ENCODE measurements at places on chromosomes 1 and 21.

GRCh38 chr1:7893529-7894180 lies 40.8 kb upstream of the UTS2 start:
- DNase-seq, result no peak

GRCh38 chr21:44840771-44841170 lies 22.9 kb upstream of the SUMO3 start:
- no peak for DNase-seq

- no peak for DNase-seq
Observed at GRCh38 chr1:9561429-9561828, 22.2 kb downstream of the SLC25A33 start.

GRCh38 chr1:177476676-177477075 lies 305.9 kb downstream of the BRINP2 start:
- no peak for DNase-seq

DNA sequence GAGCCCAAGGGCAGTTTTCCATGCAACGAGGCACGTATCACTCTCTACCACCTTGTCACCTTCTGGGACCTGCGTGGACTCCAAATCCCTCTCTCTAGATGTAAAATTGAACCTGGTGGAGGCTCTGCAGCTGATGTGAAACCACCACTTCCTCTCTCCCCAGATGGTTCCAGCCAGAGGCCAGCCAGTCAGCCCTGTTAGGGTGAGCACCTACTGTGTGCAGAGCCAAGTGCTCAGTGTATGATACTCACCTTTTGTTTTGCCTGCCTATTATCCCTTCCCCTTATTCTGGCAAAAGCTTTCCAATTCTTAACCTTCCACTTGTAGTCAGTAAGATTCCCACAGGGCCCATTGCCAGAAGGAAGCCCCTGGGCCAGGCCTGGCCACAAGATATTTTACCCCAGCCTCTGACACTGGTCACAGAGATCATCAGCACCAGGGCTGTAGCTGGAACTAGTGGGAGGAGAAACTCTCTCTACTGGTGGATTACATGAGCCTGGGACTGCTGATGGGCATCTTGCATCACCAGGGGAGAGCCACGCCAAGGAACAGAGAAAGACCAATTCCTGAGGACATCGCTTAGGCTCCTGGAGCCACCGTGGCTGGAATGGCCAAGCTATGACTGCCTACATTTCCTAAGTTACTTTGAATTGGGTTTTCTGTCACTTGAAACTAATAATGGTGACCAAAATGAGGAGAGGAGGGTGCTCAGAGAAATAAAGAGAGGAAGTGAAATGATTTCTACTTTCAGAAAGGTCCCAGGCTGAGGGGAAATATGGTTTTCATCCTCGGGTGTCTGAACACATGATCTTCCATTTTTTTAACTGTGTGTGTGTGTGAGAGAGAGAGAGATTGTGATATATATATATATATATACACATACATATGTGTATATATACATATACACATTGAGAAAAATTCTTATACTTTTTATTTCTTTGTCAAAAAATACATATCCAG lies 26.6 kb upstream of the RD3 start:
- no peak for DNase-seq

DNA sequence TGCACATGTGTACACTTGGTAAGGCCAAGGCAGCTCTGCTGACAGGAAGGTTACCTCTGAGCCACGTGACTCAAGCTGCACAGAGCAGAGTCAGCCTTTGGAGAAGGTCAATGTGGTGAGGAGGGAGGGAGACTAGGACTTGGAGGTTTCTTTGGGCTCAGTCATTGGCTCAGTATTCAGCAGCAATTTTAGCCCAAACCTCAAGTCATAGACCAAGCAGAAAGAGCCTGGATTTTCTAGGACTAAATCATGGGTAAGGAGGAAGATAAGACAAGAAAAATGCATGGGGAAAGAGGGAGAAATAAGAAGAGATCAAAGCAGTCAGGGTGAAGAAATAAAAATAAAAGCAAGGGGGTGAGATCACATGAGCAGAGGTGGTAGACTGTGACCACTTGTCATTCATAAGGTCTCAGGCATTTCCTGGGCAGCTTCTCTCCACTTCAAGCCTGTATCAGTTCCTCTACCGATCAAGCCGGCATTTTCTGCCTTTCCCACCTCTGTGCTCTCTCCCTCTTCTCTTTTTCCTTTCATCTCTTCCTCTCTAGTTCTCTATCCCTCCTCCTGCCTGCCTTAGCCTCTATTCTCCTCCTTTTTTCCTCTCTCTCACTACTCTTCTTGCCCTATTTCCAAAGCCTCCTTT lies 51.7 kb upstream of the DUSP10 start:
- no peak for DNase-seq

DNA sequence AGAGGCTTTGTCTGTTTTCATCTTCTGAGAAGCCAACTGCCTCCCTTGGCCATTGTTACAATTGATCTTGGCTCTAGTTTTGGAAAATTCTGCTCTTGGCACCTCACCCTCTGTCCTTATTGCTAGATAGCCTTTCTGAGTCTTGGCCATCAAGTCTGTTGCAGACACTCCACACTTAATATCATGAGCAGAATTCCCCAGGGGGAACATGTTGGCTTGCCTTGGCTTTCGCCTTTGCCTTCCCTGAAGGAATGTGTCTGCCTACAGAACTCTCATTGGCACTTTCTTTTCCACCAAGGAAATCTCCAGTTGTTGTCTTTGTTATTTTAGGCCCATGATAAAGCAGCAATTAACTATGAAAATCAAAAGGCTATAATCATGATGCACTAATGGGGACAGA lies 42.7 kb upstream of the LDLRAP1 start:
- DNase-seq, result no peak

GRCh38 chr1:97050506-97050905 lies 328.9 kb downstream of the PTBP2 start:
- no peak for DNase-seq

DNA sequence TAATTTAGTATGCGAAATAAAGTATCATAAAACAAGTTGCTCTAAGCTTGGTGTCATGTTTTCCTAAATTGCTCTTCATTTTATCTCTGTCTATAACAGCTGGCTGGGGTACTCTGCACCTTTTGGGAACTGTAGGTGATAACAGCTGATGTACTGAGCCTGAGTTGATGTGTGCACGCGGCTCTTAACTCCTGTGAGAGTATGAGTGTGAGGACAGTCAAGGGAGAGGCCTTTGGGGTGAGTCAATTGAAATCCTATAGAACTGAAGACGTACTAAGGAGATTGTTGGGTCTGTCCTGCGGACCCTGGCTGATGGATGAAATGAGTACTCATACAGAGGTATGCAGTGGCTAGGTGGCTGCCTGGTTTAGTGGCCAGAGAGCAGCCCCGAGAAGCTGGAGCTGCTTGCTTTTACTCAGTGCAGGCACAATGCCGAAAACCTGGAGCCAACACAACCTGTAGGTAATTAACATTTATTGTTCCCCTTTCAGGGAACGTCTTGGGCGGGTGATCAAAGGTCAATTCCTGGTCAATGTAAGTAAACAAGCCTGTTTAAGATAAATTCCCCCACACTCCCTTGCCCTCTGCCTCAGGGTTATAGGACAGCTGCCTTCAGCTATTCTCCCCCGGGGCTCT lies 188.5 kb downstream of the PRDM2 start:
- DNase-seq, result no peak

DNA sequence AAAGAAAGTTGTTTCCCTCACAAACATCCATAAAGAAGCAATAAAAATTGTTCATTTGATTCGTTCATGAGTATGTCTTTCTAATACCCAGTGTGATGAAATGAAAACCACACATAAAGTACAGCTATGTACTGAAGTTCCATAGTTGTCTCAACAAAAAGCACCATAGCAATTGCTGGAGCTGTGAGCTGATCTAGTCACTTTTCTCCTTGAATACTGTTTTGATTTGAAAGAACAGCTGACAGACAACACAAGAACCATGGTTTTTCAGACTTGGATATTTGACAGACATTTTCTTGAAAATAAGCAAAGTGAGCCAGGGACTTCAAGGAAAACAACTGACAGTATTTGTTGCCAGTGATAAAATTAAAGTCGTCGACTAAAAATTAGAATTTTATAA lies 237.1 kb upstream of the PLD5 start:
- no peak for DNase-seq

- DNase-seq, result no peak
Observed at GRCh38 chr1:27074175-27074780, 61.6 kb upstream of the TENT5B start.

- DNase-seq, result no peak
Observed at GRCh38 chr1:226126824-226127569, 59.5 kb downstream of the ACBD3 start.

DNA sequence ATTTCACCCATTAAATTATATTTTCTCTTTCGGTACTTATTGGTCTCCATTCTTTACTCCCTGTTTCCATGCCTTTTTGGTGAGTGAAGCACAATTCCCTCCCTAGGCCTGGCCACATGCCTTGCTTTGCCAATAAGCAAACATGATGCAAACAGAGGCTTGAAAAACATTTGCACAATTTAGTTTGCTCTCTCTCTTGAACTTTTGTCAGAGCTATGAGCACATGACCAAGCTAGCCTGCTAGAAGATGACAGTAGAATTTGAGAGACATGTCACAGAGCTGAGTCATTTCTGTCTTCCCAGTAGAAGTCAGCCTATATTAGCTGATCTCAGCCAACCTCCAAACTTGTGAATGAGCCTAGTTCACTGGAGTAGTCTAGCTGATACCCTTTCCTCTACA lies 24.6 kb downstream of the ANGPTL3 start:
- DNase-seq, result no peak

- no peak for DNase-seq
Observed at GRCh38 chr21:37047079-37047478, 25.8 kb downstream of the PIGP start.

DNA sequence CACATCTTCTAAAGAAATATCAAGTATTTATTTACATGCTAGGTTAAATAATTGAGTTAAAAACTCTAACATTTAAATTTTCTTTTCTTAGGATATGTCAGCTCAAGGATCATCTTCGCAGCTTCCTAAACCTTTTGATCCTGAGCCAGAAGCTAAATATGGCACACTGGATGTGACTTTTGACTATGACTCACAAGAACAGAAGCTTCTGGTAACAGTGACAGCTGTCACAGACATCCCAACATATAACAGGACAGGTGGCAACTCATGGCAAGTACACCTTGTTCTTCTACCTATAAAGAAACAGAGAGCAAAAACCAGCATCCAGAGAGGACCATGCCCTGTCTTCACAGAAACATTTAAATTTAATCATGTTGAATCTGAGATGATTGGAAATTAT lies 132.7 kb upstream of the SERTAD4 start:
- no peak for DNase-seq

DNA sequence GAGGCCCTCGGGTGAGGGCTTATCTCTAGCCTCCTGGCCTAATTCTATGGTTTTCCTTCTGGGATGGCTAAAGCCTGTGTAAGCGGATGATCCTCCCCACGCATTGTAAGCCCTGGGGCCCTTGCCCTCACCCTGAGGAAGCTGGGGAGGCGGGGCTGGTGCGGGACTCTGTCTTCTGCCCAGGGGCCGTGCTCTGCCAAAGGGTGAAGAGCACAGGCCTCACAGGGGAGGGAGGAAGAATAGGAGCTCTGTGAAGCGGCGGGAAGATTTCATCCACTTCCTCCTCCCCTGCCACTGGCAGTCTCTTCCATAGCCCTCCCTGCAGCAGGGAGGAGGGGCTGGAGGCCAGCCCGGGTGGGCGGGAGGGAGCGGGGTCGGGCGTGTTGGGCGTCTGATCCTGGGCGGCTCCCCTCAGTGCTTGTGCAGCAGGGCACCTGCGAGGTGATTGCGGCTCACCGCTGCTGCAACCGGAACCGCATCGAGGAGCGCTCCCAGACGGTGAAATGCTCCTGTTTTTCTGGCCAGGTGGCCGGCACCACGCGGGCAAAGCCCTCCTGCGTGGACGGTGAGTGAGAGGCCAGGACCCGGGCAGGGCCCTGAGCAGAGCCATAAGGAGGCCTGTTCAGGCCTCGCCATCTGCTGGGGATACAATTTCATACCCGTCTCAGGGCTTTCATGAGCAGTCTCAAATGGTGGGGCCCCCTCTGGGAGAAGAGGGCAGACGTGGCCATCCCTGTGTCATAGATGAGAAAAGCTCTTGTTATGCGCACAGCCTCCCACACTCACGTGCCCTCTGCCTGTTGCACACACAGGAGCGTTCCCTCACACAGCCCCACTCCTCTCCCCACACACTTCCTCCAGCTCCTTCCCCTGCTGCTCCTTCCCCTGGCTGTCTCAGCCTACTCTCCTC lies 7.7 kb upstream of the PPM1J start:
- no peak for DNase-seq

DNA sequence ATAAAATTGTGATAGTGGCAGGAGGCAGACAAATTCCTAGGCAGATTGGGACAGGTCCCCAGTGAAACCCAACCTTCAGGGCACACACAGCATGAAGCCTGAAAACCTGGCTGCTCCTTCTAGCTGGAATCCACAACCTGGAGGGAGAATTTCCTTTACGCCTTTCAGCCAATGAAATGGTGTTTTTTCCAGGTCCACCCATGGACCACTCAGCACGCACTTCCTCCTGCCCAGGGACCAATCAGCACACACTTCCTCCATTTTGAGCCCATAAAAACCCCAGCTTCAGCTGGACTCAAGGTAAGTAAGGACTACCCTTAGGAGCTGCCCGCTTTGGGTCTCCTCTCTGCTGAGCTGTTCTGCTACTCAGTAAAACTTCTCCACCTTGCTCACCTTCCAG lies 120.1 kb downstream of the AKT3 start:
- no peak for DNase-seq

GRCh38 chr1:168683871-168684270 lies 45.1 kb downstream of the DPT start:
- DNase-seq, result no peak

- peak; percentile 59 for DNase-seq
Observed at GRCh38 chr1:6489799-6490180, 1.7 kb downstream of the PLEKHG5 start.

- DNase-seq, result peak; percentile 74
Observed at GRCh38 chr1:180154325-180155181, at the start of gene QSOX1. QSOX1 (plus strand) TSS chr1:180154869; CDS start chr1:180154908, 39 bp downstream.

DNA sequence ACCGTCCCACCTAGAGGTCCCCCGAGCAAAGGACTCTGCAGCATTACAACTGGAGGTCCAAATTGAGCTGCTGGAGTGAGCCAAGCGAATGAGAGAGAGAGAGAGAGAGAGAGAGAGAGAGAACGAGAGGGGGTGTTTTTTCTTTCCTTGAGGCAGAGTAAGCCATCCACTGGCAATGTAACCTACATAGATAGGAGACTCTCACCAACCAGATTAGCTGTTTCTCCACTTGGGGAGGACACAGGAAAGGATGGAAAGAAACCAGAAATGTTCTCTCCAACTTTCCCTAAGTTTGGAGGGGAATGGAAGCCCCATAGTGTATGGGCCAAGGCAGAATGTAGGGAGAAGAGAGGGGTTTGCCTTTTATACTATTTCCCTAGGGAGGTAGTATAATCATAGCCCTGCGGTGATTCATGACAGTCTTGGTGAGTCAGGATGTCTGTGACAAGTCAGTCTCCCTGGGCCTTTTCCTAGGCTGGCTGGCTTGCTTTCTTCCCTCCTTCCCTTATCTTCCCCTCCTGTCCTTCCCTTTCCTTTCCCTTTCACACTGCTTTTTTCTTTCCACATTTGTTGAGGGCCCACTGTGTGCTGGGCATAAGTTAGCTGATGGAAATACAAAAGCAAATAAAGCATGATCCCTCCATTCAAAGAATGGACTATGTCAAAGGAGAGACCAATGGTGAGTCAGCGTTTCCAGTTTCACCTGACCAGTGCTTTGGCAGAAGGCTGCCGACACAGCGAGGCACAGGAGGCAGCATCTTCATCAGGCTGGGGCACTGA lies 7.1 kb downstream of the FNDC7 start:
- no peak for DNase-seq

Data from activated CD8-positive, alpha-beta memory T cell treated with anti-CD3 and anti-CD28 coated beads for 4 hours (primary cell).